Regular cardiac myocyte (primary cell): ENCODE measurements at places on chromosomes 12 and 14. TPM values are rescaled to one million over a fixed set of nuclear protein-coding genes. Genes with fewer than 3 reads are reported as not detected.

Gene TBPL2
- total RNA-seq, result not detected in 2 replicates

Gene SOAT2
- total RNA-seq, result 0.19 TPM in 1 of 2 replicates, not detected in the other

Gene SLC22A17
- total RNA-seq, result 11.5 and 40.9 TPM in 2 replicates

Gene NKX2-1
- not detected in 2 replicates for total RNA-seq

Gene PAX9
- total RNA-seq, result not detected in 2 replicates

Gene FAM186B
- 0.19 and 0.28 TPM in 2 replicates for total RNA-seq

Gene GLIPR1
- total RNA-seq, result 111 and 124 TPM in 2 replicates

Gene STXBP6
- 7.7 and 16.1 TPM in 2 replicates for total RNA-seq

Gene LRRC10
- total RNA-seq, result not detected in 2 replicates

Gene FGF23
- total RNA-seq, result under 0.01 TPM in 1 of 2 replicates, not detected in the other

Gene OR4K1
- total RNA-seq, result not detected in 2 replicates

Gene CIROP
- not detected in 2 replicates for total RNA-seq

Gene CFAP54
- total RNA-seq, result 2.7 and 4.2 TPM in 2 replicates
